ENCODE measurements at places on chromosomes 12 and 14.

DNA sequence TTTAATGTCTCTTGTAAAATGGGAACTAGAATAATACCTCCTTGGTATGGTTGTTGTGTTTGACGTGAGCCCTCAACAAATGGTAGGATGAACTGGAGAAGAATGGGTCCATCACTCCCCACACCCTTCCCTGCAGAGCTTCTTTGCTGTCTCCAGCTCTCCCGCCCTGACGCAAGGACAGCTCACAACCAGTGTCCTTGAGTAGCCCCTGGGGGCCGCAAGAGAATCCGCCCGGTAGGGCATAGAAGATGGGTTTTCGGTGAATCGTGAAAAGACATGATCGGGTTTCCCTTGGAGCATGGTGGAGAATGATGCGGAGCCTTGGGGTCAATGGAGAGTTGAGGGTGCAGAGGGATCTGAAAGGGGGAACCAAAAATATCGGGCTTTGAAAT, 6.1 kb upstream of the PAX9 start:
- DNase-seq, result no peak

DNA sequence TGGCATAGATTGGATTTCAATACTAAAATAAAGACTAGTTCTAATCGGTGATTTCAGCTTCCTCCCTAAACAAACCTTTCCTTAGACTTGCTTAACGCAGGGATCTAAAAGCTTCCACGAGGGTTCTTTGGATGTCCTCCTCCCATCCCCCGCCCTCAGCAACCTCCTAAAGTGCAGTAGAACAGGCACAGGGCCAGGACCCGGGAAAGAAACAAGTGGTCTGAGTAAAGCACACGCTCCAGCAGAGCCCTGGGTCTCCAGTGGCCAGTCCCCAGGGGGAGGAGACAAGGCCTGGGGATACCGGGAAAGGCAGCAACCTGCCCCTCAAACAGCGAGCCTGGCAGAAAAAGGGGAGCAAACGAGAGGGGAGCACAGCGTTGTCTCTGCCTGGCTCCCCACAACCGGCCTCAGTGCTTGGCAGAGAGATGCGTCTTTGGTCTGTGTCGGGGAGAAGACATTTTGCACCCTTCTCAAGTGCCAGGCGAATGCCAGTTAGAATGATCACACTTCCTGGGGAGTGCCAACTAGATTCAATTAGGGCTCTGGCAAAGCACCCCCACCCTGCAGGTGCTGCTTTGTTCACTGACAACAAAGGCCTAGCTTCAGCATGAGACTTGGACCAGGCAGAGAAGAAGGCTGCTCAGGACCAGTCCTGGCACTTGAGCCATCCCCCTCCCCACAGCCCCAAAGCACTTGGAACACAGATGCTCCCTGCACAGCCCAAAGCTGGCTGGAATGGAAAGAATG, 17.1 kb upstream of the SLC6A12 start:
- DNase-seq, result no peak

DNA sequence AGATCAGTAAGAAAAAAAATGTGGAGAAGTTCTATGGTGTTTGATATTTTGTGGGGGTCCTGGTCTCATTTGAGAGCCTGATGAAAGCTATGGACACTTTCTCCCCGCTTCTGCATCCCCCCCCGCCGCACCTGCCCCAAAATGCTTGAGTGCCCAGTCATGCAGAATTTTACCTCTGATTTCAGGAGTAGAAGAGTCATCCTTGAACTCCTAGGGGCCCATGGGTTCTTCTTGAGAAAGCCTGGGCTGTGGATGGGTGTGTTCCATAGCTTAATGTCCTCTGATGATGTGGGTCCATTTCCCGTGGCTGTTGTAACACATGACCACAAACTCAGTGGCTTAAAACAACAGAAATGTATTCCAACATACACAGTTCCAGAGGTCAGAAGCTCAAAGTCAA, 248.8 kb upstream of the PWP1 start:
- DNase-seq, result no peak

DNA sequence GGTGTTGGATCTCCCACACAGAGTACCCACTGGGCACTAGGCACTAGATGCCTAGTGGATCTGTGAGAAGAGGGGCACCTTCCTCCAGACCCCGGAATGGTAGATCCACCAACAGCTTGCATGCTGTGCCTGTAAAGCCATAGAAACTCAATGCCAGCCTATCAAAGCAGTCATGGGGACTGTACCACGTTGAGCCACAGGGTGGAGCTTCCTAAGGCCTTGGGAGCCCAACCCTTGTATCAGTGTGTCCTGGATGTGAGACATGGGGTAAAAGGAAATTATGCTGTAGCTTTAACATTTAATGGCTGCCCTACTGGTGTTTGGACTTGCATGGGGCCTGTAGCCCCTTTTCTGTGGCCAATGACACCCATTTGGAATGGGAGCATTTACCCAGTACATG, 1024.9 kb downstream of the TMEM121 start:
- no peak for DNase-seq
